ENCODE measurements at places on chromosomes 4 and X.
A peak's percentile ranks its signal among the peaks of the same experiment; 100 is the strongest.

GRCh38 chrX:118126286-118126685, 9.7 kb upstream of the KLHL13 start:
- DNase-seq = no peak

- peak; percentile 85 for DNase-seq
Observed at GRCh38 chr4:167233685-167234315, 494 bp downstream of the SPOCK3 start.

GRCh38 chr4:99235955-99236354, 16.9 kb upstream of the ADH6 start:
- DNase-seq = no peak

DNA sequence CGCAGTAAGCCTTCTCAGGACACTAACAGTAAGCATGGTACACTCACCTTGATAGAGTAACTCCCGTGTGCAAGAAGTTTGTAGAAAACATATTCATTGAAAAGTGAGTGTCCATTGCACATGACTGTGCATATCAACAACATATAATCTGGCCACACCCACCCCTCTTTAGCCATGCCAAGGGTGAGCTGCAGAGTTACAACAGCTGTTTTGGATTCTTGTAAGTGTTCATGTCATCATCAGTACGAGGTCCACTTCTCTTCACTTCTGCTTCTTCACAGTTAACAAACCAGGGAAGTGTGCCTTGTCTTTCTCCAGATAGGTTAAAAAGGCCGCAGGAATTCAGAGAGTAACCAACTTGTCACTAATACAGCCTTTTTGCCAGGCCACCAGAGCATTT, 116.6 kb downstream of the IRF2 start:
- no peak for DNase-seq

- DNase-seq = no peak
Observed at GRCh38 chr4:70927502-70928137, 25.5 kb downstream of the MOB1B start.

DNA sequence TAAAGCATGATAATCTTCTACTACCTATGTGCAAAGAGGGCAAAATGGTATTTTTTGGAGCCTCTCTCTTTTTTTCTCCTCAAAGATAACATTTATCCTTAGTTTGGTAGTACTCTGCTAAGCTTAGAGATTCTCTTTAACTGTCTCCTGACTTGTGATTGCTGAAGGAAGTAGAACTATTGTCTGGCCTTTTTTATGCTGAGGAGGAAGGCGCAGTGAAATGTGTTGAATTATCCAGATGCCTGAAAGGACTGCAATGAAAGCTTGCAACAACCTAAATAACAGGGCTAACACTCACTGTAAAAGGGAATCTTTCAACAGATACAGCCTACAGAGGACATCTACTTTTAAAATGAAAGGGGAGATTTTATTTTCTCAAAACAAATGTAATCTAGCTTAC, 59.5 kb upstream of the CCDC160 start:
- DNase-seq = no peak

DNA sequence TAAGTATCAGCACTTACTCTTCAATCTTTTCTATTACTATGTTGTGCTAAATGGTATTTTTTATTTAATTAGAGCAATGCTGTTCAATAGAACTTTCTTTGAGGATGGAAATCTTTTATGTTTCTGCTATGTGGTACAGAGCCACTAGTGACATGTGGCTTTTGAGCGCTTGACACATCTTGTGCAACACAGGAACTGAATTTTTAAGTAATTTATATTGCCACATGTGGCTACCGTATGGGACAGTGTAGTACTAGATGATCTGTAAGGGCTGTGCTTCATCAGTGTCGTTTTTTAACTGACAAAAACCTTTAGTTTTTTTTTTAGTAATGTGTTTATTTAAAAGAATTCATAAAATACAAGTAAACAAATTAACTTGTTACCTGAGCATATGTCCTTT, 22.4 kb downstream of the HPRT1 start:
- no peak for DNase-seq

DNA sequence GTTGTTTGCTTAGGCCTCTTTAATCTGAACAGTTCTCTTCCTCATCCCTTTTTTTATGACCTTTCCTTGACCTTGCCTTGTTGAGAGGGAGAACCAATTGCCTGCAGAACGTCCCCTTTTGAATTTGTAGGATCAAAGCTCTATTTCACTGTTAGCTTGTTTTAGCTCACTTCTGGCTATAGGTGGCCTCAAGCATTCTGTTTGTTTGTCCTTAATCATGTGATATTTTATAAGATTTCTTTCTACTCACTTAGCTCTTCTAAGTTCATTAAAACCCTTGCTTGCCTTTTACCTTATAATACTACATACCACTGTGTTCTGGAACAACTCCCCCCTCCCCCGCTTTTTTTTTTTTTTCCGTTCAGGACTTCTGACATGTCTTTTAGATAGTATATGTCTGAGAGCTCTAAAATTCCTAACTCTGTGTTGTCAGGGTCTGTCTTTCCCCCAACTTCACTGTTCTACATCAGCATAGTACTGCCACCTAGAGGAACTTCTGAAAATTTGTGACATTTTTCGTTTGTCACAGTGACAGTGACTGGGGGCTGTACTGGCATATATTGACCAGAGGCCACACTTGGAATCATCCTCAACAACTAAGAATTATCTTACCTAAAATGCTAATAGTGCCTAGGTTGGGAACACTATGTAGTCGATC, 128.5 kb downstream of the LARP7 start:
- peak; percentile 56 for DNase-seq

DNA sequence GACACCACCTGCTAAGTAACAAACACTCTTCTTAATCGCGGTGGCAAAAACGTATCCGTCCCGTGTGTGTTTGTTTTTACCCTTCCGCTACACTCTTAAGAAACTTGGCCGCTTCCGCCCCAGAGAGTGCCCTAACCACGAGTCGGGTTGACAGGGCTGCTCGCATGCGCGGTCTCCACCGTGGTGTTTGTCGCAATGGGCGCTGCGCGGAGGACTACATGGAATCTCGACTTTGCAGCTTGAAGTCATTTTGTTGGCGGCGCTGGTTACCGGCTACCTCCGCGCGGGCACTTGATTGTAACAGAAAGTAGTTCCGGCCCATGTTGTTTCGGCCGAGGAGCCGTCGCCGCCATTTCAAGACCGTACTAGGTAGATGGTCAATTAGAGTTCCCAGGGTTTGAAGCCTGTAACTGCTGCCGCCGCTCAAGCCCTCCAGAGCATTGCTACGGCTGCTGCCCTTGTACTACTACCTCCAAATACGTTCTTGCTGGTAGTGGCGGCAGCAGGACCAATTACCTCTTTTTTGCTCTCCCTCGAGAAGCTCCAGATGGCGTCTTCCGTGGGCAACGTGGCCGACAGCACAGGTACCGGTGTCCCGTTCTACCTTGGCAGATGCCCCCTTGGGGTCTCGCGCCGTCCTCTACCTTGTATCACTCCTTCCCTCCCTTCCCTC, at the start of gene OGT:
OGT (plus strand) TSS at position 352 of the 673 bp plus-strand sequence; CDS start at position 548, 196 bp downstream.
- DNase-seq = peak; percentile 97

DNA sequence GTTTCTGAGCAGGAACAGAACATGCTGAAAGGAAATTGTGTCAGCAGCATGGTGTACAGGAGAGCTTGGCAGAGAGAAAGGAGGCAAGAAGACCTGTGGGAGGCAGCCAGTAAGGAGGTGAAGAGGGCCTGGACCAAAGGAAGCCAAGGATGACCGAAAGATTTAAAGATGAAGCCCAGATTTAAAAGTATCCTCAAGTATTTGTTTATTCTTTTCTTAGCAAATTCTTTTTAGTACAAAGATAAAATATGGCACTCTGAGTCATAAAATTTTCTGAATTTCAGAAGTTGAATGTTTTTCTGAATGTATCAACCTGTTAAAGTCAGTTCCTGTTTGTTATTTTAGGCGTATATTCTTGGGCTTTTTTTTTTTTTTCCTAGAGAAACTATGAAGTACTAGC, 3.5 kb downstream of the PKD2 start:
- no peak for DNase-seq

DNA sequence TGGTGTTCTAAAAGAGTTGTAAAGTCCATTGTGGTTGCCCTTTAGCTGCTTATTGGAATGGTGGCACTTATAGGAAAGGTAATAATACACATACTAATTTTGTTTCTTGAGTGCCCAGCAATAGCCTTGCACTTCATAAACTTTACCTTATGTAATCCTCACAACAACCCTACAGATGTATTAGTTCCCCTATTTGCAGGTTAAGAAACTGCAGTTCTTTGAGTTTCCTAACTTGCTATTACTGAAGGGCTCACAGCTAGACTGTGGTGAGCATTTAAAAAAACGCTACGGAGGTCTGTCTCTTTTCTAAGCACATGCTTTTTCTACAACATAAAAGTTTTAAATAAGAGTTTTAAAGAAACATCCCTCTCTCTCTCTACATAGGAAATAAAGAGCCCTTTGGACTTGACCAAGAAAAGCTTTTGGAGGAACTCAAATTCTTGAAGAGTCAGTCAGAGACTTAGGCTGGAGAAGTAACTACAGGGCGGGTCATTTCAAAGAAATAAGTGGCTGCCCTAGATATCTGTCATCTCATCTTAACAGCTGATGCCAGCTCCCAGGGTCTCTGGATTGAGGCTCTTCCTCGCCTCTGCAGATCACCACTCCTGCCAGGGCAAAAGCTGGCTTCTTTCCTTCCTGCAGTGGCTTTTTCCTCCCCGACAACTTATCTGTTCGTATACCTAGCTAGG, 42.0 kb upstream of the FBXW7 start:
- DNase-seq = no peak

- peak; percentile 9 for DNase-seq
Observed at GRCh38 chr4:153759407-153760316, at the start of gene RNF175. RNF175 (minus strand) TSS chr4:153760024; CDS start chr4:153759862, 162 bp downstream.

DNA sequence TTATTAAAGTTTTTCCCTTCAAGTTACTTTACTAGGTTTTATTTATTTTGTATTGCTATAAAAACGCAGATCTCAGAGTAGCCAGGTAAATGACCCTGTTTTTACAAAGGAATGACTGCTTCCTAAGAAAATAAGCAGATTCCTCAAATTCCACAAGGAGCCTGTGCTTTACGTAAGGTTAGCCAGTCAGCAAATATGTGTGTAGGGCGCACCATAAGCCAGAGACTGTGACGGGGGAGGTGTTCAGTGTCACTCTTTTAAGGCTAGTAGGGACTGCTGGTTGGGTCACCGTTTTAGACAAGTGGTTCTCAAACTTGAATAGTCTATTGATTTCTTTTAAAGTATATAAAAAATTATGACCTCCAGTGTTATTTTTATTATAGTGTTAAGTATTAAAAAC, 119.9 kb downstream of the ANK2 start:
- DNase-seq = no peak

DNA sequence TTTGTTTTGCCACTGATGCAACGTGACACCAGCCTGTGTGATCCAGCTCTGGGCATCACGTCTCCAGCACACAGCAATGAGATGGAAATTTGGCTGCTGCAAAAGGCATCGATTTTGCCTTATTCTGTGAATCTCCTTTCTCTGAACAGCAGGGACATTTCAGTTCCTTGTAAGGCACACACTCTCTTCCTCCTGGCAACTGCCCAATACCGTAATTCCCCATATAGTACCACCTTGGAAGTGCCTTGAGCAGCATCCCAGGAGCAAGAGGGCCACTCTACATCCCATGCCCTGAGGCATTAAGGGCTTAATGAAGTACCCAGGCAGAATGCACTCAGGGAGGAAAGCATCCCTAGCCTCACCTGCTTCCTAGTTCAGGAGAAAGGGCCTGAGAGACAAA, 10.5 kb upstream of the MAMLD1 start:
- no peak for DNase-seq
